NCI-H1105 (cell line): ENCODE measurements at places on chromosomes 6 and 20.

GRCh38 chr6:33716379-33716778, 4.9 kb upstream of the UQCC2 start:
- DNase-seq = no peak

DNA sequence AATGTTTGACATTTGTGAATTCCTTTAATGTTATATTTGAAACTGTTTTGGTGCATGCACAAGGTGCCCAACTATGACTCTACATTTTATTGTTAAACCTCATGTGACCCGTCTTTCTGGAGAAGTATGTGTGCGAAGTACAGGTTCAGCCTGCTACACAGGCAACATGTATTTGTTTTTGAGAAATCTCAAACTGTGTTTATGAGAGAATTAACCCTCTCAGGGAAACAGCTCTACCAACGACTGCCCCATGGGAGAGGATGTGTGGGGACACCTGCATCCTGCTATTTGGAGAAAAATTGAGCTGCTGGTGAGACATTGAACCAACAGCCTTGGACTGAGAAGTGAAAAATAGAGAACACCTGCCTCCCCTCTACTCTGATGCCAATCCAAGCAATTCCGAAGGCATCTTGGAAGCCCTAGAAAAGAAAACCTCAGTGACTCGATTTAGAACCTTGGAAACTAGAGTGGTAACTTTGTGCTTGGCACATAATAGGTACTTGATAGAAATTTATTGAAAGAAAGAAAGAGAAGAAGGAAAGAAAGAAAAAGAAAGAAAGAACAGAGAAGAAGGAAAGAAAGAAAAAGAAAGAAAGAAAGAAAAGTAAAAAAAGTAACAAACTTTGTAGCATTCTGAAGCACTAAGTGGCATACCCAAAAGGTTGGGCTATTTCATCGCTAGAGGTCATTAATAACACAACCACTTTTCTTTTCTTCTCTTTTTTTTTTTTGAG, 2.9 kb upstream of the AKAP12 start:
- no peak for DNase-seq

DNA sequence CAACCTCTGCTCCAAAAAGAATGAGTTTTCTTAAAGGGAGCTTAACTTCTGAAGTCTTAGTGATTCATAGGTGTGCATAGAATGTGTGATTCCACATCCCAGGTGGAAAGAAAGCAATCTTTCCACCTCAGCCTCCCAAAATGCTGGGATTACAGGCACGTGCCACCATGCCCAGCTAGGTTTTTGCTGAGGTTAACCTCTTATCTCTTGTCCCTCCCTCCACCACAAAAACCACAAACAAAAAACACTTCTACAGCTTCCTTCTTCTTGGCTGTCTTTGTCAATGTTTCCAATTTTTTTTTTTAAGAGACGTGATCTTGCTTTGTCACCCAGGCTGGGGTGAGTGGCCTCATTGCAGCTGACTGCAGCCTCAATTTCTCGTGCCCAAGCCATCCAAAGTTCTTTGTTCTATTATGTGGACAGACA, 8.1 kb upstream of the CSE1L start:
- no peak for DNase-seq

GRCh38 chr20:61371501-61372136, 119.6 kb downstream of the CDH4 start:
- no peak for DNase-seq

DNA sequence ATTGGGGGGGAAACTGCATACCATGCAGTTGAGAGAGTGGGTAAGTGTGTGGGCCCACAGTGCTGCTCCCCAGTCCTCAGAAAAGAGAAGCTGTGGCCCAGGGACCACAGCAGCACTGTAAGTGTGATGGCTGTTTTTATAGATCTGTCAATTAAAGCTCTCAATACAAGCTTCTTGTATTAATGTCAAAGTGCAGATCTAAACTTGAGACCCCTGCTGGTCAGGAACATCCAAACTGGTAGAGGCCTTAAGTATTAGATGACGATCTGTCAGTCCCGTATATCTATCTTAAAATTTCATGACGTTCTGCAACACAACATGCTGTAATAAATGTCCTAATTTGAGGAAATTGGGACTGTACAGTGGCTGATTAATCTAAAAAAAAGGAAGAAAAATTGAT, 74.8 kb downstream of the TULP4 start:
- DNase-seq = no peak

DNA sequence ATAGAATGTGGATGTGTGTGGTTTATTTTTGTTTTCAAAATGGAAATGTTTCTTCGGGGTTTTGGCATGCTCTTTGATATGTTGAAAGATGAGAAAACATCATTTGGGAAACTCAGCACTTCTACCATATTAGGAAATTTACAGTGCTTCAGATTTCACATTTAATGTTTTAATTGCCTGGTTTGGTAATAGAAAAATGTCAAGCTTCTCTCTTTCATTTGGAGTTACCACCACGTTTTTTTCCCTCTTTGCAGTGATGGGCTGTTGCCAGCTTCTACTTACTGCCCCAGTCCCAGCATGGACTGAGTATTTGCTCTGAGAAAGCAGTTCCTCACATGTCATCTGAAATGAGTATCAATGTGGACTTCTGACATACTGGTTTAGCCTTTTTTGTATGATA, 267.7 kb downstream of the PRL start:
- DNase-seq = no peak

GRCh38 chr20:59598625-59599310, 5.6 kb upstream of the PHACTR3 start:
- peak; percentile 59 for DNase-seq

DNA sequence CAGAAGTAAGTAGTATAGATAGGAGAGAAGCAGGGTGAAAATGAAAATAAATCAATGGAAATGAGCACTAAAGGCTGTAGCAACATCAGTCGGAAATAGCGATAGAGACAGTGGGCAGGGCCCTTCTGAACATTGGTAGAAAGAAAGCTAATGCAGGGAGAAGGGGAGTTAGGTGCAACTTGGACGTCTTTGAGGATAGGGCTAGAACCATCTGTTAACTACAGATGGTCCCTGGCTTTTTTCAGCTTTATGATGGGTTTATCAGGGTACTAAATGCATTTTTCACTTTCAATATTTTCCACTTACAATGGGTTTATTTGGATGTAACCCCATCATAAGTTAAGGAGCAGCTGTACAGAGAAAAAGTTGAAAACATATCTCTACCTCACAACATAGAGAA, 72.8 kb upstream of the CNR1 start:
- no peak for DNase-seq

DNA sequence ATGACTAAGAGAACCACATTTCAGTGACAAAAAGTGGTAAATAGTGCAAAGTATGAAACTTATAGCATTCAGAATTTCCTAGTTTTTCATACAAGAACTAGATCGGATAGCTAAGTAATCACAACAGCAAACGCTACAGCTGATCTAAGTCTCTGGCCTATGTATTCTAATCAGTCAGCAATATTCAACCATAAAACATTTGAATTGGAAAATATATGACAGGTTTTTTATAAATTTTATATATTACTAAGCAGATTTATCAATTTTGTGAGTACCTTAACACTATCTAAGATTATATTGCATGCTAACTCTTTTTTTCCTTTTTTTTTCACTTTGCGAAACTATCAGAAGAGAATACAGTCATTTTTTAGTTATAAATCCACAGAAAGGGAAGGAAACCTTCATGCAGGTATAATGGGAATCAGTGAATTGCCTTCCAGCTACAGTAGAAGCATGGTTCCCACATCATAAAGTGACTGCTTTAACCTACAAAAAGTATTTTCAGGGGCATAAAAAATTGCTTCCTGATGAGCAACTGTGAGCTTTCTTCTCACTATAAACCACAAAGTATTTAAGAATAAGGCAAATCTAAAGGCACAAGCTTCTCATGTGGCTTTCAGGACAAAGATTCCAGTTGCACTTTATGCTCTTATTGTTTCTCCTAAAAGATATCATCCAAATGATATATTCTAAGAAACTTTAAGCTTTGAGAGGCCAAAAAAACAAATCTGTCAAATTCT, 74.0 kb upstream of the GJE1 start:
- DNase-seq = no peak

DNA sequence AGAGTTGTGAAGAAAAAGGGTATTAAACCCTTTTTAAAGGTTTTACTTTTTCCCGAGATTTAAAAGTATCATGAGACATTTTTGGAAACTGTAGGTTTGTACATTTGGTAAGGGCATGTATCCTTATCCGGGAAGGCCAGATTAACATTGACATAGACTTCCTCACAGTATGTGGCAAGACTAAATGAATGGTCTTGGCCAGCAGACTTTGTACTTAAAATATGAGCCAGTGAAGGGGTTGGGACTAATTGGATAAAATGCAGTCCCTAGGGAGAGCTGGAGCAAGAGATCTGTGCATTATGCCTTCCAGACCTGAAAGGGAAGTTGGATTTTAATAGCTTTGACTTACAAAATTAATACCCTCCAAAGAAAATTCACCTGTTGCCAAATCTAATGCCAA, 60.4 kb upstream of the CCN2 start:
- DNase-seq = no peak

DNA sequence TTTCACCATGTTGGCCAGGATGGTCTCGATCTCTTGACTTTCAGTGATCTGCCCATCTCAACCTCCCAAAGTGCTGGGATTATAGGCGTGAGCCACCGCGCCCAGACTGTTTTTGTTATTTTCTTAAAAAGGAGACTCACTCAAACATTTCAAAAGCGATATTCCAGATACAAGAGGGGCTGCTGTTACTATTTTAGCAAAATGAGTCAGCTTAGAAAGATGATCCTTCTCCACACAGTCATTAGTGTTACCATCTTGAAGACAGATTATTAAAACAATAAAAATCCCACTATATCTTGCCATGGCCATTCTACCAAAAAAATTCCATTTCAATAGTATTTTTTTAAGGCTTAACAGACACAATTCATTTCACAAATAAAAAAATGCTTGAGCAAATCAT, 102.8 kb downstream of the PREP start:
- DNase-seq = no peak

GRCh38 chr6:44828780-44829179, 441.3 kb downstream of the CDC5L start:
- DNase-seq = no peak

DNA sequence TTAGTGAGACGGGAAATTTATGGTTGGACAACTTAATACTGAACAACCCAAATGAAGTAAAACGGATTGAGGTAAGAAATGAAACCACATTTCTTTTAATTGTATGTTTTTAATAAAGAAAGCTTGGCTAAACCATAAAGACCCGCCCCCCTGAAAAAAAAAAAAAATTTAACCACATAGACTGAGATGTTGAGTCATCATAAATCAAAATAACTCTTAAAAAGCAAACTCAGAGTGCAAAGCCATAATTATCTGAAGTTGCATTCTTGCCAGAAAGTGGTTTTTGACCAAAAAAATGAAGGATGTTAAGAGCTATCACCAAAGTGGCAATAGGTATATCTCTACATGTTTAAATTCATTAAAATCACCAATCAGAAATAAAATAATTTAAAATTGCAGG, 101.8 kb upstream of the COL21A1 start:
- DNase-seq = no peak

DNA sequence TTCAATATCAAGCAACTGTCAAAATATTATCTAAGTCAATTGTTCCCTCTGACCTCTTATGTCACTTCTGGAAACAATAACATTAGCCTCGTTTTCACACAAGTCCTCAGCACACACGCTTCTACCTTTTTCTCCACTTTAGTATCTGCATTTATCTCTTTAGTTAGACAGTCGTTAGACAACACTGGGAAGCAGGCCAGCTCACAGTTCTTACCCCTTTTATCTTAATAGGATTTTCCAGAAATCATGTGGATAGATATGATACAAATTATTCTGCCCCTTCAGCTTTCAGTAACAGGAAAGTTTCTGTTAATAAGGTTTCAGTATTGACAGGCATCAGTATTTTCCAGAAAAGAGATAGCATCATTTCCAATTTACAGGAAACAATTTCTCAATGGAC, 25.9 kb upstream of the HAO1 start:
- peak; percentile 43 for DNase-seq

DNA sequence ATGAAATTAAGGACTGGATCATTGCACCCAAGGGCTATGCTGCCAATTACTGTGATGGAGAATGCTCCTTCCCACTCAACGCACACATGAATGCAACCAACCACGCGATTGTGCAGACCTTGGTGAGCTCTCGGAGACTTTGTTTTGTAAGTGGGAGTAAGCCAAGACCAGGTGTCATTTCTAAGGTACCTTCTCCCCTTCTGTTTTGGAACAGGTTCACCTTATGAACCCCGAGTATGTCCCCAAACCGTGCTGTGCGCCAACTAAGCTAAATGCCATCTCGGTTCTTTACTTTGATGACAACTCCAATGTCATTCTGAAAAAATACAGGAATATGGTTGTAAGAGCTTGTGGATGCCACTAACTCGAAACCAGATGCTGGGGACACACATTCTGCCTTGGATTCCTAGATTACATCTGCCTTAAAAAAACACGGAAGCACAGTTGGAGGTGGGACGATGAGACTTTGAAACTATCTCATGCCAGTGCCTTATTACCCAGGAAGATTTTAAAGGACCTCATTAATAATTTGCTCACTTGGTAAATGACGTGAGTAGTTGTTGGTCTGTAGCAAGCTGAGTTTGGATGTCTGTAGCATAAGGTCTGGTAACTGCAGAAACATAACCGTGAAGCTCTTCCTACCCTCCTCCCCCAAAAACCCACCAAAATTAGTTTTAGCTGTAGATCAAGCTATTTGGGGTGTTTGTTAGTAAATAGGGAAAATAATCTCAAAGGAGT, 30.4 kb downstream of the TXNDC5 start:
- no peak for DNase-seq

DNA sequence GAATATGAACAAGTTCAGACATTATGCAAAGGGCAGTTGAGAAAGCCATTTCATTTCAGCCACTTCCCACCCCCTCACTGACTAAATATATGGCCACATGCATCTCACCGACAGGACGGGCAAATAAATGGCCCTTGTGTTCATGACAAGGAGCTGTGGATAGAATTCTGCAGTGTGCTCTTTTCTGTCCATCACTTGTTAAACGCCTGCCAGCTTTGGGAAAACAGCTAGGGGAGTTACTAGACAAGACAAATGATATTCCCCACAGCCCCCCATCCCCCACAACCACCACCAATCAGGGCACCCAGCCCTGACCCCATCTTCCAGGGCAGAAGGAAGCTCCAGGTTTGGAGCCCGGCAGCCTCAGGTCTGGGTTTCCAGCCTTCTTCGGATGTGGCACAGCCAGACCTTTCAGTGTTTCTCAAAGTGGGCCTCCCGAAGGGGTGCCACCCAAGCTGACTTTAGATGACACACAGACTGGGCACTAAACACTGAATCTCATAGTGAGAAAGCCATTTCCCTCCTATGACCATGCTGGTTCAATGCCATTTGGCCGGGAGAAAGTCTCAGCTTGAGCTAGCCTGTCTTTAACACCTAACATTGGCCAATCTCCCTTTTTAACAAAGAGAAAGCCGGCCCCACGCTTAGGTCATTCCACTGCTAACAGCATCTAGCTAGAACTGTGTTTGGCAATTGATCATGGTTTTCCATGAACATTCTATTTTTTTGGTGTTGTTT, 4.0 kb upstream of the RIPOR3 start:
- no peak for DNase-seq

DNA sequence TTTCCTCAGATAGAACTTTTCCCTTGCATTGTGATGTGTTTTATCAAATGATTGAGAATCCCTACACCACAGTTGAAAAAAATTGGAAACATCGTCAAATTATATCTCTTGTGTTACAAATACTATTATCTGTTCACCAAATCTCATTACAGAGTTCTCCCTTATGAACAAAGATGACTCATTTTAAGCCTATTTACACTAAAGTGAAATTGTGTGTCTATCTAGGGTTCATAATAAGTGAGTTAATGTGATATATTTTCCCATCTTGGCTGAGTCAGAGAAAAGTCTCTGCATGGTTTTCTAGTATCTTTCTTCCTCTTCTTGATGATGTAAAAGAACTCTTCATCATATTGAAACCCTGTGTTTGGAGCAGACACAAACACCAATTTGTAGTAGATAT, 1263.3 kb upstream of the EYS start:
- DNase-seq = no peak

- no peak for DNase-seq
Measured at GRCh38 chr20:18567739-18568091, 483 bp downstream of the SMIM26 start.
